ENCODE measurements at places on chromosomes 5 and 9.
A peak's percentile ranks its signal among the peaks of the same experiment; 100 is the strongest.

- DNase-seq = no peak
Observed at GRCh38 chr9:133464638-133465037, 4.9 kb downstream of the CACFD1 start.

DNA sequence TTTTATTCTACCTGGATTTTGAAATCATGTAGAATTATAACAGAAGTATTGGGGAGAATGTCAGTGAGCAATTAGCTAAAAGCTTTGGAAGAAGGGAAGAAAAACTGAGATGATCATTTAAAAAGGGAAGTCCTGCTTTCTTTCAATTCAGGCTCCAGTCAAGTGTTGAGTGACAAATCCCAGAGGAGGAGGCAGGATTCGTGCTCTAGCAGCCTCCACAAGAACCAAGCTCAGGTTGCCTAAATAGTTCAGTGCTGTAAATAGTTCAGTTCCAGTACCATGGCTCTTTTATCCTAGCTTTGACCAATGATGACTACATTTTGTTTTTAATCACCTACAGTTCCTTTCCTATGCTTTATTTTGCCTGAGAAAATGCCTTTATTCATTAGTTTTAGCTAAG is 204.9 kb upstream of the NREP start:
- DNase-seq = no peak

GRCh38 chr9:106432631-106433030 is 430.3 kb upstream of the ZNF462 start:
- no peak for DNase-seq

GRCh38 chr5:115634343-115635132 is 8.7 kb upstream of the TMED7 start:
- peak; percentile 71 for DNase-seq

DNA sequence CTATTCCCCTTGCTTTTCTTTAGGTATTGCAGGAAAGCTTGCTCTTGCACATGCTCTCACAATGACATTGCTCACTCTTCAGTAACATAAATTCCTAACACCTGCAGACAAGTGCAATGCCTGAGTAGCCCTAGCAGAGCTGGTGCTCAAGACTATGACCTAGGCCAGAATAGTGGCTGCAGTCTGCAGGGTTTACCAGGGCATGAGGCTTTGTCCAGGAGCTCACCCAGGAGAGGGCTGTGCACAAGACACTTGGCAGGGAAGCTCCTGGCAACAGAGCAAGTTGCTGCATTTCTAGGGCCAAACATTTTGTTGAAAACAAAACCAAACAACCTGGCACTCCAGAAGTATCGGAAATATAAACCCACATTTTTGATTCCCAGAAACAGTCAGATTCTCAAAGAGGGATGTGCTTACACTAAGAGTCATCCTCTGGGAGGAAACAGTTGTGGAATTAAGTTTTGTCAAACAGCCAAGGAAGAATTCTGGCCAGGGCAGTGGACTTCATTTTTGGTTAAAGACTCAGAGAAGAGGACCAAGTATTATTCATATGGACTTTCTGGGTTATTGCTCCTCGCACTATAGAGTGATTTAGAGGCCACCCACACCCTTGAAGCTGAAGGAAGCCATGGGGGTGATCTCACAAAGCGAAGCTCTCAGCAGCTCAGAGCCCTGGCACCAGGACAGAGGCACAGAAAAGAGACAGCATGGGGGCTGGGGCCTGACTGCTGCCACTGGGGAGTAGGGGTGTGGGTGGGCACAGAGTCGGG is 44.9 kb downstream of the MACROH2A1 start:
- DNase-seq = no peak
